SHP77 (cell line): ENCODE measurements at places on chromosomes 1 and 21.

GRCh38 chr1:86288586-86289147 is 107.5 kb downstream of the ODF2L start:
- DNase-seq: no peak

DNA sequence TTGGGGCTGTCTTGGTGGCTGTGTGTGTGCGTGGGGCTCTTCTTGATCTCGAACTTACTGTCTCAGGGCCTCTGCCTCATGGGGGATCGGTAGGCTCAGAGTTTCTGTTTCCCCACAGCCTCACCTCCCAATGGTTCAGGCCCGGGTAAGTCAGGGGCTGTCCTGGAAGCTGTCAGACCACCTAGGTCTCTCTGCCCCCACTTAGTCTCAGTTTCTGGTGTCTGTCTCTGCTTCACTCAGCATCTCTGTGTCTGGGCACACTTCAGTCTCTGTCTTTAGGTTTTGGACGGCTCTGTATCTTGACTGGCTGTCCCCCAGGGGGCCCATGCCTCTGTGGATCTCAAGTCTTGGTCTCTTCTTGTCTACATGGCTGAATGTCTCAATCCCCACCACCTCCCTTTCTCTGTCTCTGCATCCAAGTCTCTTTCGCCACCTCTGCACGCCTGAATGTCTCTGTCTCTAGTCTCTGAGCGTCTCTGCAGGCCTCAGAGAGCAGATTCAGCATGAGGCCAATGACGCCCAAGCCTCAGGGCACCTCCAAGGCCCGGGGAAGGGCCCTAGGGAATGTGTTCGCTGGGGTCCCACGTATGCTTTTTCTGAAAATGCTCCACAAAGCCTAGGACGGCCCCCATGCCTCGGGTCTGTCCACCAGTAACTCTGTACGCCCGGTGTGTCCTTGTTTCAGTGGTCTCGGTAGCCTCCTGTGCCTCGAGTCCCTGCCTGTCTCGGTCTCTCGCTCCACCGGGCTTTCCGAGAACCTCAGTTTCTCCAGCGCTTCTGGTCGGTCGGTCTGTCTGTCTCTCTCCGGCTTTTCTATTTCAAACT is 818 bp downstream of the FHL3 start:
- no peak for DNase-seq

DNA sequence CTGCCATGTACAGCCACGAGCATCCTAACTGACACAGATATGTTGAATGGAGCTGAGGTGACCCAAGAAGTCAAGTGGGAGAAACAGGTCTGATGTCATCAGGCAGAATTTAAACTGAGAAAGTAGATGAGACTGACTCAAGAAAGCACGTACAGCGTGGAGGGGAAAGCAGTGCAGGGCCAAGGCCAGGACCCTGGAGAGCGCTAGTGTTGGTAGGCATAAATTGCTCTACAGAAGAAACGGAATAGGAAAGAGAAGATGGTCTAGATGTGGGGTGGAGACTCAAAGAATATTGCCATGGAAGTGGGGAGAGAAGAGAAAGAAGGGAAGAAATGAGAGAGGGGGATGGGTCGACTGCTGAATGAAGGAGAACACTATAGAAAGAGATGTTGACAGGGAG is 45.3 kb upstream of the GJB5 start:
- no peak for DNase-seq

- no peak for DNase-seq
Observed at GRCh38 chr1:90176530-90176929, 181.6 kb downstream of the ZNF326 start.

DNA sequence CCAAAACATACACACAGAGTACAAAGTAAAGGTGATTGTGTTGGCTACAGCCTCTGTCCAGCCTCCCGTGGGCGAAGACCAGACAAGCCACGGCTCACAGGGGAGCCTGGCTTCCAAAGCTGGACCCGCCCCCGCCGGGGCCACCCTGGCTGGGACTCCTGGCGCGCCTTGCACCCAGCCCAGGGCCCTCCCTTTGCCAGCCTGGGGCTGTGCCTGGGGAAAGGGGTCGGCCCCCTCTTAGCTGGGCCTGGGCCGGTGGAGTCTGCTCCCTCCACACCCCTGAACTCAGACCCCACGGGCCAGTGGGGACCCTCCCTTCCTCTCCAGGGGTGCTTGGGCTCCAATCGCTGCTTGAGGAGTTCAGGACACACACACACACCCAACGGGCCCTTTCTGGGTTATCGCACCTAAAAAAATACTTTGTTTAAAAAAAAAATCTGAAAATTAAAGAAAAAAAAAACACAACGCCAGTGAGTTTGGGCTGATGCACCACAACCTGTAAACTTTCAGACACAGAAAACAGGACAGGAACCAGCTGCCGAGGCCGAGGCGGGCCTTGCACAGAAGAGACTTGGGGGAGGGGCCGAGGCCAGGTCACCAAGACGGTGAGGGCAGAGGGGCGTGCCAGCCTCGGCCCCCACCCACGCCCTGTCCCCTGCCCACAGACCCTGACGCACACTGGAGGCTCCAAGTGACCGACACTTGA is 56.3 kb downstream of the KCNAB2 start:
- DNase-seq: no peak

DNA sequence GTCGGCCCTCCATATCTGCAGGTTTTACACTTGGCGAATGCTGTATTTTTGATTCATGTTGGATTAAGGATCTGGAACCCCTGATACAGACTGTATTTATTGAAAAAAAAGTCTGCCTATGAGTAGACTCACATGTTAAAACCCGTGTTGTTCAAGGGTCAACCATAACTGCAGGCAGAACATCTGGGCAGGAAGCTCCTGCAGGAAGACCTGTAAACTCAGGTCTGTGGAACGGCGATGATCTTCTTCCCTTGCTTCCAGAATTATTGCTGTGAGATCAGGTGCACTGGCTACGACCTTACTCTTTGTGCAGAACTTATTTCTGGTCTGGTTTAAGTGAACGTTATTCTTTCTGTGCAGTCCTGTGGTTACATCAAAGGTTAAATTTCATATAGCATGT is 96.6 kb downstream of the DISC1 start:
- DNase-seq: no peak

GRCh38 chr21:31795992-31796391 is 64.1 kb upstream of the SCAF4 start:
- no peak for DNase-seq

- DNase-seq: no peak
Observed at GRCh38 chr1:214670098-214670497, 67.1 kb downstream of the CENPF start.

DNA sequence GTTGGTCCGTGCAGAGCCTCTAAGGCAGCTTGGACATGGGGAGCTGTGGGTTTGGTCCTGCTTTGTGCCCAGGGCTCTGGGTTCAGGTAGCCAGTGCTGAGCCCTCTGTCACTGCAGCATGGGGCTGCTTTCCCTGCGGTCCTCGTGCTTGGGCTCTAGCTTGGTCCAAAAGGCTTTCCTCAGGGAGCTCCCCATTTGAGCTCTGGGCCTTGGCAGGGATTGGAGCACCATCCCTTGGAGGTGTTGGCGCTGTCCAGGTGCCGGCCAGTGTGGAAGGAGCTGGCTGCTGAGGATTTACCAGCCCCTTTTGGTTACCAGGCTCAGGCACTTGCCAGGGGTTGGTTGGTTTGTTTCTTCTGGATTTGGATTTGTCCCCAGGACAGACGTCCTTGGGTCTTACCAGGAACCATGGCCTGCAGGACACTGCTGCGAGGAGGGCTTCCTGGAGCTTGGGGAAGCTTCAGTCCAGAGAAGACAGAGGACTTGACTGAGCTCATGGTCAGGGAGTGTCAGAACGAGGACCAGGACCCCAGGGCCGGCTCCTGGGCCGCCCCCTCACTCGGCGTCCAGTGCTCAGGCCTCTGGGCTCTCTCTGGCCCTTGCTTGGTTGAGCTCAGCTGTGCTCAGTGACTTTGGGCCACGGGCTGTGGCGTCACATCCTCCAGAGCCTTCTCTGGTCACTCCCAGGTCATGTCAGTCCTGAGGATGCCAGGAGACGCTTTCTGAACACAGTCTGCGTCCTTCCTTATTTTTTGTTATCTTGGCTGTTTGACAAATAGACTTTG is 224.7 kb downstream of the CAMTA1 start:
- DNase-seq: no peak

- DNase-seq: no peak
Observed at GRCh38 chr21:35340273-35340672, 291.2 kb upstream of the RUNX1 start.

DNA sequence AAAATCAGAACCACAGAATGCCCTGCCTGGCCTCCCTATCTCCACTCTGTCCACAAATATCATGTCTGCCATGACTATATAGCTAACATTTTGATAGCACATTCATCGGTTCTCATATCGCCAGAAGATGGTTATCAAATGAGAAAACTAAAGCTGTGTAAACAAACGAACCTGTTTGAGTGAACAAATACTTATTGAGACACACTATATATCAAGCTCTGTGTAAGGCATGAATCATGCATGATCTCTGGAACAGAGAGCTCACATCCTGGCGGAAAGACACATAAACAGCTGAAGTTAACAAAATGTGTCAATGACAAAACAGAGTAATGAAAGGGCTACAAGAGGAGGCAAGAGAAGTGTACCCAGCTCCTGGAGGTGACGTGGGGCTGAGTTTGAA is 13.1 kb downstream of the KCND3 start:
- peak; percentile 61 for DNase-seq

GRCh38 chr1:185129708-185130107 is 27.0 kb downstream of the TRMT1L start:
- no peak for DNase-seq

DNA sequence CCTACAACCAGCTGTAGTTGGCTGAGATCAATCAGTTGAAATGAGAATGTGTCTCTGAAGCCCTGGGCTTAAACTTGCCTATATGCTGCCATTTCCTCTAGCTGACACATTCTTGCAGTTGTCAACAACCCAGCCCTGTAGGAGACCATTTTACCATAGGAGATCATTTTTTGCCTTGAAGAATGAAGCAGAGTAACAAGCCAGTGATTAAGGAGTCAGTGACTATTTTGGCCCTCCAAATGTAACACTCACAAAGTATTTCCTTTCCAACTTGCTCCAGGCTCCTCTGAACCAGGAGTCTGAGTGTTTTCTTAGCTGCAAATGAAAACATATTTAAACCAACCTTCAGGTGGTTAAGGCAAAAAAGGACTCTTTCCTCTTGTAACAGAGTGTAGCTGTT is 183.5 kb downstream of the ZZZ3 start:
- no peak for DNase-seq

- no peak for DNase-seq
Observed at GRCh38 chr1:203278885-203279406, 26.4 kb upstream of the BTG2 start.

DNA sequence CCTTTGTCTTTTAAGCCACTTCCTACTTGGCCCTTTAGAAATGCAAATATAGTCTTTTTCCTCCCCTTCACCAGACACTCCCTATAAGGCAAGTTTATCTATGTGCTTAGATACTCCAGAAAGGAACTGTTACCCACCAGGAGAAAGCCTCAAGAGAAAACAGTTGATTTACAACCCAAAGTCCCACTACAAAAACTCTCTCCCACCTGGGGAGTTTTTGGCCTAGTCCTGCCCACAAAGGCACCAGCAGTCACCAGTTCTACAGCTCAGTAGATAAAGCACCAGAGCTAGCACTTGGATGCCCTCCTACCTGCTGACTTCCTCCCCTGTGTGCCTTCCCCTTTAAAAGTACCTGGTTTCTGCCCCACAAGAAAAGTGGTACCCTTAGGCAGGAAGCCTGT is 27.7 kb upstream of the HAO2 start:
- DNase-seq: no peak

DNA sequence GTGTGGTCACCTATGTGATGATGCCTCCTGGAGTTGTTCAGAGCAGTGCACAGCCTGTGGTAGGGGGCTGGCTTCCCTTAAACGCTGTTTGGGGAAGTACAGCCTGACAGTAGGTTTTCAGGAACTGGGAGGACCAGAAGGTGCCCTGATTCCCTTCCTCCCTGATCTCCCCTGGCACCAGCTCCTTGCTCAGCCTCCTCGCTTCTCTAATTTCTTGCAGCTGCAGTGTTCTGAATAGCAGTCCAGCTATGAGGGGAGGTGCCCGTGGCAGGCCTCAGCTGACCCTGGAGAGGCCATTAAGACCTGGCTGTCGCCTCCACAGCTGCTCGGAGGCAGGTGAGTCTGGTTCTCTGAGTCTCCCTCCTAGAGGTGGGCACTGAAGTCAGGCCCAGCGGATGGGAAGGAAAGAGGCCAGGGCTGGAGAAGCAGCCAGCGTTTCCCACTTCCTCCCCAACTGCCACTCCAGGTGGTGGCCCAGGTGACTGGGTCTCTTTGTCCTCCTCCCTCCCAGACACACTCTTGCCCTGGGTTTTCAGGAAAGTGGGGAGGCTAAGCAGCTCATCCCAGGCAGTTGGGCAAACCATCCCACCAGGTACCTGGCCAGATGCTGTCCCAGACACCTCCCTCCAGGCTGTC is 52.0 kb upstream of the RPL11 start:
- no peak for DNase-seq

- DNase-seq: no peak
Observed at GRCh38 chr1:21668232-21668950, 766 bp downstream of the RAP1GAP start.

DNA sequence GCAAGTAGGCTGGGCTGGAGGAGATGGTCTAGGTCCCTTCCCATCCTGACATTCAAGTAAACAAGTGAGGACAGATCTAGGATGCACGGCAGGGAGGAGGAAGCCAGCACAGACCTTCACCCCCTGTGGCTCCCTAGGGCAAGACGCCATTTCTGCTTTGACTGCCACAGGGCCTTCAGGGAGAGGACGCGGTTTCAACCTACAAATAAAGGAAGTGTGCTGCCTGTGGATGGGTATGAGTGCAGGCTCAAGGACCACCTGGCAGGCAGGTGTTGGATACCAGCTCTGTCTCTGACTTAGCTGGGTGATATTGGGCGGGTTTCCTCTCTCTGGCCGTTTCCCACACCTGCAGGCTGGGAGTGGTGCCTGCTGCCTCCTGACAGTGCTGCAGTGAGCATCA is 16.2 kb downstream of the SLC2A1 start:
- DNase-seq: no peak

DNA sequence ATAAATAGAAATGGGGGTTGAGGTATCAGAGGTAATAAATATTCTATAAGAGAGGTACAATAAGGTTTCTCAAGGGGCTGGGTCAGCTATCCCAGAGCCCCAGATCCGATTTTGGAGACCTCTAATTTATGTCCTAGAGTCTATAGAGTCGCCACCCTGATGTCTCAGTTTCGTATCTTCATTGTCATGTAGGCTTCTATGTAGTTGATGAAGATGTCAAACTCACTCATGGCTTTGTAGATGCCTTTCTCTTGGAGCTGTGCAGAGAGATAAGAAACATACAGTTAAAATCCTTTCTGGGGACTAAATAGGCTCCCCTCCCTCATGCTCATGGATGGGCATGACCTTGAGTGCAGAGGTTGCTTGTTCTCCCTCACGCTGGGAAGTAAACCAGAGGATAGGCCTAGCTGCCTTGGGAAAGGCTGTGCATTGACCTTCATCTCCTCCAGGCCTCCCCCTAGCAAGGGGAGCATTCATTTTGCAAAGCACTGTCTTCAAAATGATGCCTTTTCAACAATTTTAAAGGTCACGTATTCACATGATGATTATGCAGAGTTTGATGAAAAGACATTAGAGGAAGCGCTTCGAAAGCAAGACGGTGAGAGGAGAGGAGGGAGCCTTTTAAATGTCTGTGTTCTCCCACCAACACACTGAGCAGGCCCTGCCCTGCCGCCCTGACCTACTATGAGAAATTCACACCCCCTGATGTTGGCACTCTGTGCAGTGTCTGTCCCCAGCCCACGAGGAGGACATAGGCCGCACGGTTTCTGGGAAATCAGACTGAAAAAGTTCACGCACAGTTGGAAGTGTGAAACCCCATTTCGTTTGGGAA is 1.9 kb upstream of the IL19 start:
- no peak for DNase-seq

GRCh38 chr1:23564529-23565122 is 5.3 kb upstream of the ID3 start:
- DNase-seq: no peak

GRCh38 chr1:246004301-246004700 is 502.8 kb downstream of the SMYD3 start:
- DNase-seq: no peak
